ENCODE measurements at places on chromosomes 7 and 10.

GRCh38 chr10:97867220-97867800, 17.7 kb downstream of the GOLGA7B start:
- DNase-seq: no peak

DNA sequence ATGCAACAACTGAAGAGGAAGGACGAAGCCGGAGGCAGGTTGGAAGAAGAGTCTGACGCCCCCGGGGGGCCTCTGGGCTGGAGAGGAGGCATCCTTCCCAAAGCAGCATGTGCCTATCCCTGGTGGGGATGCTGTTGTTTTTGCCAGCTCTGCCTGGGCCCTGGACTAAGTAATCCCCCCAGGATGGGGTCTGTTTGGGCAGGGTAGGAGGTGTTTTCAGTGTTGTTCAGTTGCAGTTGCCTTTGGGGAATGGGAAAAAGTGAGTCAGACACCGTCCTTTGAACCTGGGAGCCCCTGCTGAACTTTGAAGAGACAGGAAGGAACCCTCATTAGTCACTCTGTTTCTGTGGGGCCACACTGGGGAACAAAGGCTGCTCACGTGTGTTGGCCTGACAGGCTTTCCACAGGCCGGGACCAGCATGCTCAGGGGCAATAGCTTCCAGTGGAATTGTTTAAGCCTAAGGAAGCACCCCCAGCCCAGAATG, 35.2 kb upstream of the GDF10 start:
- peak; percentile 30 for DNase-seq

GRCh38 chr10:122051609-122052385, 62.8 kb downstream of the TACC2 start:
- DNase-seq: no peak

DNA sequence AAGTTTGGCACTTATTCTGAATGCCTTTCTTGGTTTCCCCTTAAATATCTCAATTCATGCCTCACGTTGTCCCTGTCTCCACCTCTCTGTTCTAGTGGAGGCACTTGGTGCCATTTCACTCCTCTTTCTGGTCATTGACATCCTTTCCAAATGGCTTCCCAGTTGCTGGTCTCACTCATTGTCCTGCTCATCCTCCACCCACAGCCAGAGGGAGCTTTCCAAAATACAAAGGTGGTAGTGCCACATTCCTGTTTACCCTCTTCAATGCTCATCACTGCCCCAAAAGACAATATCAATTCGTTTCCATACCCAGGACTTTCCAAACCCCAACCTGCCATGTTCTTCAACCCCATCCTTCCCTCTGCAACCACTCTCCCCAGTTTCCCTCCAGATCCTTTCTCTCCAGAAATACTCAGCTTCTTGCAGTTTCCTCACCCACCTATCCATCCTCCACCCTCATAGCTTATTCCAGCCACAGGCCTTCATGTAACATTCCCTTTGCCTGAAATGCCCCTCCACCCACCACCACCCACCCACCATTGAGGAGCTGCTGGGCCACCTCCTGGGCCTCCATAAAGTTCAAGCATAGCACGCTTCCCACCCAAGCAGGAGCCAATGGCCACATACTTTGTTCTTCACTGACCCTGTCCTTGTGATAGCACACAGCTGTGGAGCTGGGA, 63.1 kb upstream of the ADRB1 start:
- DNase-seq: no peak

GRCh38 chr7:39051707-39052106, 74.0 kb downstream of the POU6F2 start:
- DNase-seq: no peak

- DNase-seq: no peak
These were observed 28.7 kb downstream of the UPF2 start for GRCh38 chr10:12013926-12014325.

- peak; percentile 37 for DNase-seq
These were observed 149.8 kb upstream of the HDAC9 start for GRCh38 chr7:18345641-18346234.

DNA sequence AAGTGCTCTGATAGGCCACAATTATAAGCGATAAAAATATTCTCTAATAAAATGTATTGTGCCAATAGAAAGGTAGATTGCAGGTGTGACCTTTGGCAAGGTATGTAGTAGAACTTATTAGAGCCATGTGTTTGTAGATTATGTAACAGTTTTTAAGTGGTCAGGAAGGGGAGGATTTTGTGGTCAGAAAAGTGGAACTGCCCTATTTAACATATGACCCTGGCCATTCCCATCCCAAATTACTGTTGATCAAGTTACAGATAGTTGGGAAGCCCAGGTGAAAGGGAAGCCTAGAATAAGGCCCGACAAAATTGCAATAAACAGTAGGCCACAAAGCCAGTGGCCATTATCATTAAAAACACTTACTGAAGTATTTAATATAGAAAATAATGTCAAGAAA, 89.2 kb downstream of the SPAG6 start:
- no peak for DNase-seq

DNA sequence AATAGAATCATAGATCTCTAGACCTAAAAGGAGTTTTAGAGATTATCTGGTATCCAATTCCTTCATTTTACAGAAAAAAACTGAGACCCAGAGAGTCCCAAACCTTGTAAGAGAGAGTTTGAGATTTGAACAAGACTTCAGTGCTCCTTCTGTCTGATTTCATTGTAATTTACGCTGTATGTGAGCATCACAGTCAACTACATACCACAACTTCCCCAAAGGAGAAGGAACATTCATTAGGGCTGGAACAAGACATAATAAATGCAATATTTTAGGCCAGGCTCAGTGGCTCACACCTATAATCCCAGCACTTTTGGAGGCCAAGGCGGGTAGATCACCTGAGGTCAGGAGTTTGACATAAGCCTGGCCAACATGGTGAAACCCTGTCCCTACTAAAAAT, 17.3 kb upstream of the PRKAR2B start:
- DNase-seq: peak; percentile 11

DNA sequence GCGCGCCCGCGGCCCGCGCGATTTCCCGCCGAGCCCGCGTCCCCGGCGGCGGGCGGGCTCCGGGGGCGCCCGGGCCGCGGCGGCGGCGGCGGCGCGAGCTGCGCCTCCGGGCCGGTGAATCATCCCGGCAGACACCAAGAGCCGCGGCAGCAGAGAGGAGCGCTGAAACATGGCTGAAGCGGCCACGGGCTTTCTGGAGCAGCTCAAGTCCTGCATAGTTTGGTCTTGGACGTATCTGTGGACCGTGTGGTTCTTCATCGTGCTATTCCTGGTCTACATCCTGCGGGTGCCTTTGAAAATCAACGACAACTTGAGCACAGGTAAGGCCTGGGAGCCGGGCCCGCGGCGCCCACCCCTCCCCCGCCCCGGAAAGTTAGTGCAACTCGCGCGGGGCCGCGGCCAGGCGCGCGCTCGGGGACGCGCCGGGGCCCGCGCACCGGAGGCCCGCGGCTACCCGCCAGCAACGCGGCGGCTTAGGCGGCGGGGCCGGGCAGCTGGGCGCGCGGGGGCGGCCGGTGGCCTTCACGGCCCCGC, at the start of gene ST7:
ST7 (plus strand) TSS at position 130 of the 534 bp plus-strand sequence; CDS start at position 170, 40 bp downstream.
- DNase-seq: peak; percentile 49

- DNase-seq: no peak
These were observed 338.3 kb downstream of the ETV1 start for GRCh38 chr7:13651167-13651566.

DNA sequence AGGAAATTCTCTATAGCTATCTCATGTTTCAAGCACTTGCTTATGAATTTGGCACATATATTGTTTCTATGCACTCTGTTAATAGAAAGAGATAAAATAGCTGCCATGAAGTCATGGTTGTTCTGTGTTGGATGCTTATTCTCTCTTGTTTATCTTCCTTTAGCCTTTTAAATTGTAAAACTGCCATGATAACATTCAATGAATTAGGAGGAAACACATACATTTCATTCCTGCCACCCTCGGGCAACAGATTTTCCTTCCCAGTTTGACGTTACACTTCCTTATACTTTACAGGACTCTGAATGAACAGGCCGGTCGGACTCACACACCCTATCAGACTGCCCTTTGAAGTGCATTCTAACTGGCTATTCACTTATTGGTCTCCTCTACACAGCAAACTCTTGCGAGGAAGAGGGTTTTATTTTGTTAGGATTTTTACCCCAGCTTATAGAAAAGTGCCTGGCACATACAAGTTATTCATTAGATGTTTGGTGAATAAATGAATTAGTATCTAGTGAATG, 65.7 kb upstream of the FERD3L start:
- no peak for DNase-seq

DNA sequence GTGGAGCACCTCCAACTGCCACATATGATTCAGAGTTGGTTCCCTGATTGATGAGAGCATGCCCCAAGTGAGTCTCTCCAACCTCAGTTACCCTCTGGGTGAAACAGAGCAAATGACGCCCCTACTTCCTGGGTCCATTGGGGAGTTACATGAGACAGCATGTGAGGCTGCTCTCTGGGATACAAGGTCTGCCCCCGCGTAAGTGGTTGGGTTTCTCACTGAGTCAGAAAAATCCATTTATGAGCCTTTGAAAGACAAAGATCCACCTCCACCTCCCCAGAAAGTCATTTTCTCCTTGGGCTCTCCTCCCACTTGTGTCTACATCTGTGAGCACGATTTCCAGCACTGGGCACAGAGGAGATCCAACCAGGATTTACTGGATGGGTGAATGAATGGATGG, 70.7 kb upstream of the DNAAF5 start:
- no peak for DNase-seq
